ENCODE measurements at places on chromosomes 7 and 10. TPM values are rescaled to one million over a fixed set of nuclear protein-coding genes. Genes with fewer than 3 reads are reported as not detected.

DNA sequence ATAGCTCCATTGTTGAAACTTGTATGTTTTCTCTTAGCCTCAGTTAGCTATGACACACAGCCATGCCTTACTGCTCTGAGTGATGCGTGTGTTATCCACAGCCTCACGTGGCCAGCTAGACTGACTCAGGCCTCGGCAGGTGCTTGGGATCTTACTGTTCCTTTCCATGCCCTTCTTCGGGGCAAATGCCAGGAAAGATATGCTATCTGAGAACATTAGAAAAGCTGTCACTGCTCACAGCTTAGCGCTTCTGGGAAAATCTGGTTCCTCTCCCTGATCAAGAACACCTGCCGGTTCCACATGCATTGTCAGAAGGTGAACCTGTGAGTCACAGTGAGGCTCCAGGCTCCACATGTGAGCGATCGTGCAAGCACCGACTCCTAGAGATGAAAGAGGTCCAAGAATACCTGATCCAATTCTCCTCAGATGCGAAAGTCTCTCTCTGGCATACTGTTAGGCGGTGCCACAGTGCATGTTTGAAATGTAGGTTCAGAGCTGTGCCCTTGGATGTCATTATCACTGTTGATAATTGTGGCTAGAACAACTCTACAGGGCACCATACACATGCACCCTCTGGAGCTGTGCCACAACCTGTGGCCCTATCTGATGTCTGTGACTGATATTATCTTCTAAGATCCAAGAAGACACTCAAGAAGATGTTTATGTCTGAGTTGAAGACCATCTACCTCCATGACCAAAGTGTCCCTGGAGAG is 247.8 kb upstream of the IGFBP3 start:
- no peaks in the 10 kb centered on the region for H3K27me3 ChIP-seq
- peaks cover 19% of the 10 kb centered on the region for H3K4me1 ChIP-seq
- no peaks in the 10 kb centered on the region for H3K36me3 ChIP-seq
- DNase-seq = no peak

DNA sequence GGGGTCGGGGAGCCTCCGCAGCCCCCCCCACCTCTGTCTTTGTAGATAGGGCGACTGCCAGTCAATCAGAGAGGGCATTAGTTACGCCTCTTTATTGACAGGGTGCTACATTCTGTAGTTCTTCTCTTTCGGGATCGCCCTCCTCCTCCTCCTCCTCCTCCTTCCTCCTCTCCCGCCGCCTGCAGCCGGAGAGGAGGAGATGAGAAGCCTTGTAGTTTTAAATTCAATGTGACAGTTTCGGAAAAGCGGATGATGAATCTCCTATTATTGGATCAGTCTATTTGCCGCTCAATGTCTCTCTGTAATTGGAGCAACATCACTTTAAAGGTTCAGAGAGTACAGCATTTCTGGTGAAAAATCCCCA is 587 bp upstream of the UNCX start:
- no peaks in the 10 kb centered on the region for H3K4me1 ChIP-seq
- no peak overlapping the region for H3K4me3 ChIP-seq
- H3K27me3 ChIP-seq = peaks cover 87% of the 10 kb centered on the region

DNA sequence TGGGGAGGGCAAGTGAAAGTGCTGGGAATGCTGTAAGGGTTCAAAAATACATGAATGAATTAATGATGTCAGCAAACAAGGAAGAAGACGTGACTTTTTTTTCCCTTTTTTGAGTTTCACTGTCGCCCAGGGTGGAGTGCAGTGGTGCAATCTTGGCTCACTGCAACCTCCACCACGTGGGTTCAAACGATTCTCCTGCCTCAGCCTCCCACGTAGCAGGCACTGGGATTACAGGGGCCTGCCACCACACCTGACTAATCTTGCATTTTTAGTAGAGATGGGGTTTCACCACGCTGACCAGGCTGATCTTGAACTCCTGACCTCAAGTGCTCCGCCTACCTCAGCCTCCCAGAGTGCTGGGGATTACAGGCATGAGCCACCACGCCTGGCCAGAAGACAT is 30.0 kb downstream of the DENND10 start:
- DNase-seq = no peak
- peaks cover 22% of the 10 kb centered on the region for H3K36me3 ChIP-seq
- no peak overlapping the region for H3K27ac ChIP-seq
- no peaks in the 10 kb centered on the region for H3K27me3 ChIP-seq
- no peak overlapping the region for H3K4me3 ChIP-seq

DNA sequence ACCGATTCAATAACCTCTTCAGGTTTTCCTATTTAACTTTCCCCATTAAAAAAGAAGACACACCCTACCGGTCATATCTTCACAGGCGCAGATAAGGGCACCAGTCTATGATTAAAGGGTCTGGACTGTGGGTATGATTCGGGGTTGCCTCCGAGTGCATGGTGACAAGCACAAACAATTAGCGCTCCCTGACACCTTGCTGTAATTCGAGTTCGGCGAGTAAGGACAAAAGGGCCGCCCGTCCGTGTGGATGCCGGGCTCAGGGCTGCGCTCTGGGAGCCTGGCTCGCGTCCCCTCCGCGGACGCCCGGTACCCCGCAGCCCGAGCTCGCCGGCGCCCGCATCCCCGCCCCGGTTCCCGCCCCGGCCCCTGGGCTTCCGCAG is 111.9 kb upstream of the RHEB start:
- H3K36me3 ChIP-seq = peaks cover 17% of the 10 kb centered on the region
- no peaks in the 10 kb centered on the region for H3K27me3 ChIP-seq
- no peak for DNase-seq

DNA sequence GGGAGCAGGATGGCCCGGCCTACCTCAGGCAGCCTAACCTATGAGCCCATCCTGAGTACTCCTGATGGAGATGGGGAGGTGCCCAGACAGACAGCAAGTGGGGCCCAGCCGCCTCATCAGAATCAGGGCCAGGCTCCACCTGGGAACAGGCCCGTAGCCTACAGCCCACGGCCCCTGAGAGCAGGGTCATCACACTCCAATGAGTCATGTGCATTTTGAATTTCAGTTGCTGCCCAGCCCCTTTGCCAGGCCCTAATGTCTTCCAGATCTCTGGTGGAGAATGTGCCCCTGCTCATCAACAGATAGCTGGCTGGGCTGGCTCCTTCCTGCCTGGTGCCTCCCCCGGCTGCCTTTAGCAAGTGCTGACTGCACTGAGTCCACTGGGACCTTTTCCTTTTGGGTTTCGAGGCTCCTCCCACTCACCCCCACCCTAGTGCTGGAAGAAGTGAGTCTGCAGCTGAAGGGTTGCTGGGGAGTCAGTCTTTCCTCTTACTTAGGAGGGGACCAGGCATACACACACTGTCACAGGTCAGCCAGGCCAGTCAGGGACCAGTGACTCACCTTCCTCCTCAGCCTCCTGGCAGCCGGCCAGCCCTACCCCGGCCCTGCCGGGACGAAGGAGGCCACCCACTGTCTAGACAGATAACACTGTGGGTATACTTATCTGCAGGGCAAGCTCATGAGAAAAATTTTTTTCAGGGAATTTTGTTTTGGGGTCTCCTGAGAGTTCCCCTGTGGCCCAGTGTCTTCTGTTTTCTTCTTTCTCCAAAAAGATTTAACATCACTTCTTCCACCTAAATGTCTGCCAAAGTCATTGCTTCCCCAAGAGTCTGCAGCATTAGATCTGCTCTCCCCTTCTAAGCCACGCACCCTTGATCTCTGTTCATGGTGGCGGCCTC is 9.1 kb upstream of the ASIC3 start:
- peaks cover 33% of the 10 kb centered on the region for H3K36me3 ChIP-seq
- peak overlapping the region; percentile 35 for H3K4me3 ChIP-seq
- no peaks in the 10 kb centered on the region for H3K27me3 ChIP-seq
- peaks cover 20% of the 10 kb centered on the region for H3K4me1 ChIP-seq
- peak overlapping the region; percentile 89 for H3K27ac ChIP-seq
- peak; percentile 91 for DNase-seq

- H3K36me3 ChIP-seq = no peaks in the 10 kb centered on the region
- H3K4me1 ChIP-seq = peaks cover 12% of the 10 kb centered on the region
- no peaks in the 10 kb centered on the region for H3K27me3 ChIP-seq
- no peak for DNase-seq
- no peak overlapping the region for H3K27ac ChIP-seq
Observed at GRCh38 chr10:125984865-125985495, 88.6 kb downstream of the FANK1 start.

DNA sequence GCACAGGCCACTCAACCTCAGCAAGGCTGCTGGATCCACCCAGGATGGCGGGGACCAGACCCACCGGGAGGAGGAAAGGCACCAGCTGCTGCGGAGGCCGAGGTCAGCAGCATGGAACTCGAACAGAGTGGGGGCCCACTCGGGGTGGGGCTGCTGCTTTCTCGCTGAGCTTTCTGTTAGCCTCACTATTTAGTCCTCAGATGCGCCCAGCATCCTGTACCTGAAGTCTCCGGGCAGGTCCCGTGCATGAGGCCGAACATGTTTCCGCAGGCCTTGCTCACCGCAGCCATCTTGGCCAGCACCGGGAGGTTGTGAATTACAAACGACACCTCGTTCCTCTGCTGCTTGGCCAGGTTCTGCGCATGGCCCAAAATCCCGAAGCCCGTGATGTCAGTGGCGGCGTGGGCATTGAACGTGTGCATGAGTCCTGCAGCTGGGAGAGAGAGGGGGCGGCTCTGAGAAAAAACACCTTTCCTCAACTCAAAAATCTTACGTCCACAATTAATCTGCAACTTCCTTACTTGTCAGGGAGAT is 22.8 kb upstream of the PHYH start:
- no peak overlapping the region for H3K27ac ChIP-seq
- H3K4me3 ChIP-seq = no peak overlapping the region
- no peaks in the 10 kb centered on the region for H3K27me3 ChIP-seq
- DNase-seq = no peak

GRCh38 chr7:143299346-143299745 is 11.2 kb downstream of the CASP2 start:
- no peak overlapping the region for H3K4me3 ChIP-seq
- DNase-seq = no peak
- H3K36me3 ChIP-seq = peaks cover 34% of the 10 kb centered on the region
- no peak overlapping the region for H3K27ac ChIP-seq
- no peaks in the 10 kb centered on the region for H3K27me3 ChIP-seq

DNA sequence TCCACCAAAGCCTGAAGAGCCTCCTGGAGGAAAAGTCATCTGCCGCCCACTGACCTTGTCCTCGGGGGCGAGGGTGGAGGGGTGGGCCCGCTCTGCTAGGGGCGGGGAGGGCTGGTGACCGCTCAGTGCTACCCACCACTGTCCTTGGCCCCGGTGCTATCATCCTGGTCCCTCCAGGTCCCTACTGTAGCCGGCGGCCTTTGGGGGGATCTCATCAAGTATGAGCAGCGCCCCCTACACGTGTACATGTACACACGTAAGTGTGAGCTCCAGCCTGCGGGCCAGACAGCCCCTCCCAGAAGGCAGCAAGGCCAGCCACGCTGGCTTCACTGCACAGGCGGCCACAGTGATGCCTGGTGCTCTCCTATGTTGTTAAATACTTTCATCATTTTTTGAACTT is 19.6 kb downstream of the TTYH3 start:
- no peak overlapping the region for H3K27ac ChIP-seq
- H3K27me3 ChIP-seq = no peaks in the 10 kb centered on the region
- H3K4me3 ChIP-seq = no peak overlapping the region
- H3K36me3 ChIP-seq = peaks cover 55% of the 10 kb centered on the region
- DNase-seq = no peak

ITIH5 gene
- total RNA-seq = 2.0 TPM

MEOX2 gene
- total RNA-seq = 12.6 TPM

EVX1 gene
- not detected for total RNA-seq

IGFBP3 gene
- 221 TPM for total RNA-seq

GHRHR gene
- not detected for total RNA-seq

LIPF gene
- not detected for total RNA-seq

SRRT gene
- 157 TPM for total RNA-seq

ZNF655 gene
- total RNA-seq = not detected

Data from Calu3 (cell line).